ENCODE measurements at places on chromosomes 4 and X.

GRCh38 chr4:75566911-75567310 lies 11.0 kb downstream of the ODAPH start:
- no peak for DNase-seq

DNA sequence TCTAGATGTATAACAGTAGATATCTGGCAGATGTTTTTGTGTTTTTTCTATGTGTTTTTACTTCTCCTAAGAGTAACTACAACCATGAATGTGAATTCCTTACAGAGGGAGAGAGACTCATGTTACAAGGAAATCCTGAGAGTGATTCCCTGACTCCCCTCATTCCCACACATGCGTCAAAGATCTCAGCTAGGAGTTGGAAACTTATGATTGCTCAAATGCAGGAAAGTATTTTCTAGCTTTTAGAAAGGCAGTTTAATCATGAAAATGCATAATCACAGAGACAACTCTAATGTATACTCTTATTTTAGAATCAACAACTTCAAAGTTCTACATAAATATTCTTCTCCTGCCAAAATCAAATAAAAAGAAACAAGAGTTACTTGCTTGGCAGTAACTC lies 121.8 kb downstream of the PDE5A start:
- DNase-seq, result no peak

GRCh38 chrX:9687899-9688298 lies 77.7 kb downstream of the GPR143 start:
- DNase-seq, result no peak

GRCh38 chrX:150329282-150329681 lies 33.8 kb upstream of the MAMLD1 start:
- DNase-seq, result no peak

DNA sequence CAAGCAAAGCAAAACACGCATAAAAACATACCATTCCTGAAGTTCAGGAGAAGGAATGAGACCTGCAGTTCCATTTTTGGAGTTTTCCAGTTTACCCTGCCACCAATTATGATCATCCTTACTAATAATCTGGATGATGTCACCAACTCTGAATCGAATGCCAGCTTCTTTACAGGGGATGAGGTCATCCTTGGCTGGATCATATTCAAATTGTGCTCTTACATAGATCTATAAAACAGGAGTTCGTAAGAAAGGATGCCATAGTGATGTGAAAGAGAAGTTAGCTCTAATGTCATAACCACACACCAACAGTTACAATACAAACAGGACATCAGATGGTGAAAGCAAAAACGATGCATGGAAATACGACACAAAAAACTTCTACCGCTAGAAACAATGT lies 106.5 kb downstream of the NYX start:
- no peak for DNase-seq

DNA sequence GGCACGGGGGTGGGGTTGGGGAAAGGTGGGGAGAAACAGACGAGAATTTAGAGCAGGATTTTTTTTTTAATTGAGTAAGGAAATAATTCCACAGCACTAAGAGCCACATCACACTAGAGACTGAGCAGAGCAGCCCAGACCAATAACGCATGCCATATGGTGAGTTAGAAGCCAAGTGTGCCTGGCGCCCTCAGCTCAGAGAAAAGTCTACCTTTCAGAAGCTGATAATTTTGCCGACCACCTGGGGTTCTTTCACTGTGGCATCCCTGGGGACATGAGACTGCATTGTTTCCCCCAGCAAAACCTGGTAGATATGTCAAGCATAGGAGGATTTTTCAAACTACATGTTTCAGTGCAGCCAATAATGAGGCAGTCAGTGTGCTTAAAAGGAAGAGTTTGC lies 516.8 kb downstream of the SMARCA1 start:
- no peak for DNase-seq

Data from MM.1S (cell line).